ENCODE measurements at places on chromosomes 16 and 17. TPM values are rescaled to one million over a fixed set of nuclear protein-coding genes. Genes with fewer than 3 reads are reported as not detected.
A peak's percentile ranks its signal among the peaks of the same experiment; 100 is the strongest.

DNA sequence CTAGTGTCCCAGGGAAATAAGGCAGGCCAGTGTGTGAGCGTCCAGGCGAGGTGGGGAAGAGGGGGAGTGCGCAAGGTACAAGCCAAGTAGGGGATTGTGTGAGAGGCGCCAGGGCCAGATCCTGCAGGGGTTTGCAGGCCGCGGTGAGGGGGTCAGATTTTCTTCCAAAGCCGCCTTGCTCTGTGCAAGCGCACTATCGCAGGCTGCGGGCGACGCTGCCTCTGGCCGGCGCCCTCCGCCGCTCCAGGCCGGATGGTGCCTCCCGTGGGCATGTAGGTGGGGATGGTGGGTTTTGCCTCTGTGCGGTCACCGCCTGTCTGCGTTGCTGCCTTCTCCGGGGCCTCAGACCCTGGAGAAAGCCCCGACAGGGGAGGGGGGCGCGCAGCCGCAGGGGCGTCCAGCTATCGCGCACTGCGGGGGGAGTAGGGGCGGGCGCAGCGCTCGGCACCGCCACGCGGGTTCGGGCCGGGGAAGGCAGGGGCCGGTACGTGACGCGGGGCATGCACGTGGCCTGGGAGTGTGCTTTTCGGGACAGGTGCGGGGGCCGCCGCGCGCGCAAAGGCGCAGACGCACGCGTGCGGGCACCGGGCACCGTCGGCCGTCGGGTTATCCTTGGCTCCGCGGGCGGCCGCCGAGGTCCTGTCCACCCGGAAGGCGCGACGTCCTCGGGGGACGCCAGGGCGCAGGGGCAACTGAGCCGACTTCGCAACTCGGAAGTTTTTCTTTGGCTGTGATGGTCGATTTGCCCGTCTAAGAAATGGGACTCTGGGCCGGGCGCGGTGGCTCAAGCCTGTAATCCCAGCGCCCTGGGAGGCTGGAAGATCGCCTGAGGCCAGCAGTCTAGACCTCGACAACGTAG lies 1.1 kb upstream of the HAPSTR1 start:
- H3K4me1 ChIP-seq, result peaks cover 29% of the 10 kb centered on the region
- peak; percentile 66 for DNase-seq
- H3K36me3 ChIP-seq, result peaks cover 9% of the 10 kb centered on the region
- H3K27ac ChIP-seq, result peak overlapping the region; percentile 91
- H3K4me3 ChIP-seq, result peak overlapping the region; percentile 93
- no peaks in the 10 kb centered on the region for H3K27me3 ChIP-seq

Gene PIGW
- total RNA-seq, result 6.4 TPM

DNA sequence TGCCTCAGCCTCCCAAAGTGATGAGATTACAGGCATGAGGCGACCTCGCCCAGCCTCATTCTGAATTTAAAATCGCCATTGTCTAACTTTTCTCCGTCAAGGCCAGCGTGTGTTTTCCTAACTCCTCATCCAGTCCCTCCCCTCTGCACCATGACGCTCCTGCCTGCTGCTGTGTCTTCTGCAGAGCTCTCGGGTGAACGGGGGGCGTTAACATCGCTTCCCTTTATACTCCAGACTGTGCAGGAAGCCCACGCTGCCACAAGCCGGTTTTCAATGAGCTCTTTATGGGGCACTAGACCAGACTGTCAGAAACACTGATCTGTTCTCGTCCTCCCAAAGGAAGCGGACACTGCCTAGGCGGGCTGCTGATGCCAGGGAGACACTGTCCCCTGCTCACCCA lies 13.2 kb downstream of the AANAT start:
- peaks cover 14% of the 10 kb centered on the region for H3K4me1 ChIP-seq
- DNase-seq, result no peak
- H3K4me3 ChIP-seq, result no peak overlapping the region
- peaks cover 39% of the 10 kb centered on the region for H3K36me3 ChIP-seq

GRCh38 chr16:31471875-31472708 lies at the start of gene TGFB1I1:
TSS of gene TGFB1I1 (plus strand) at chr16:31472152. CDS start at chr16:31472189, 37 bp downstream.
- peaks cover 29% of the 10 kb centered on the region for H3K4me1 ChIP-seq
- H3K36me3 ChIP-seq, result peaks cover 25% of the 10 kb centered on the region
- peak within 1 kb of the TSS; percentile 64 for H3K4me3 ChIP-seq
- DNase-seq, result no peak
- peak within 1 kb of the TSS; percentile 89 for H3K27ac ChIP-seq

- H3K36me3 ChIP-seq, result no peaks in the 10 kb centered on the region
- H3K27ac ChIP-seq, result no peak overlapping the region
- no peak for DNase-seq
- no peaks in the 10 kb centered on the region for H3K4me1 ChIP-seq
- H3K4me3 ChIP-seq, result no peak overlapping the region
Measured at GRCh38 chr16:86959091-86959651, 358.0 kb downstream of the C16orf95 start.

Gene TERB1
- total RNA-seq, result not detected

Gene IGSF6
- 103 TPM for total RNA-seq

Gene TBC1D3B
- total RNA-seq, result 11.1 TPM

- peak overlapping the region; percentile 21 for H3K27ac ChIP-seq
- H3K4me1 ChIP-seq, result peaks cover 59% of the 10 kb centered on the region
- DNase-seq, result no peak
- no peak overlapping the region for H3K4me3 ChIP-seq
Measured at GRCh38 chr16:11562411-11562810, 24.3 kb downstream of the LITAF start.

DNA sequence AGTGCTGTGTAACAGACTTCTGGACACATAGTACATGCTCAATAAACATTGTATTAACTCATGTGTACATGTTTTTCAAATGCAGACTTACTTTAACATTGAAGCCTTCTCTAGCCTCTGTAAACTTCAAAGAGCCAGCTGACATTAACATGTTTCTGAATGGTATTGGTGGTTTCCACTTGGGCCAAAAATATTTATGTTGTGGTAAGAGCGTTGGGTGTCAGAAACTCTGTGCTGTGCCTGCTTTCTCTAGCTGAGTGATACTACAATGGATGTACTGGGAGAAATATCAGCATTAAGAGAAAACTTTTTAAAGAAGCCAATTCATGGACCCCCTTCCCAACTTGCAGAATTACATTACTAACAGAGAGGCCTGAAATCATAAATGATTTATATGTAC lies 1951.7 kb downstream of the TP53TG3F start:
- no peak for DNase-seq
- H3K27ac ChIP-seq, result no peak overlapping the region
- no peaks in the 10 kb centered on the region for H3K4me1 ChIP-seq
- H3K27me3 ChIP-seq, result no peaks in the 10 kb centered on the region
- no peak overlapping the region for H3K4me3 ChIP-seq

DNA sequence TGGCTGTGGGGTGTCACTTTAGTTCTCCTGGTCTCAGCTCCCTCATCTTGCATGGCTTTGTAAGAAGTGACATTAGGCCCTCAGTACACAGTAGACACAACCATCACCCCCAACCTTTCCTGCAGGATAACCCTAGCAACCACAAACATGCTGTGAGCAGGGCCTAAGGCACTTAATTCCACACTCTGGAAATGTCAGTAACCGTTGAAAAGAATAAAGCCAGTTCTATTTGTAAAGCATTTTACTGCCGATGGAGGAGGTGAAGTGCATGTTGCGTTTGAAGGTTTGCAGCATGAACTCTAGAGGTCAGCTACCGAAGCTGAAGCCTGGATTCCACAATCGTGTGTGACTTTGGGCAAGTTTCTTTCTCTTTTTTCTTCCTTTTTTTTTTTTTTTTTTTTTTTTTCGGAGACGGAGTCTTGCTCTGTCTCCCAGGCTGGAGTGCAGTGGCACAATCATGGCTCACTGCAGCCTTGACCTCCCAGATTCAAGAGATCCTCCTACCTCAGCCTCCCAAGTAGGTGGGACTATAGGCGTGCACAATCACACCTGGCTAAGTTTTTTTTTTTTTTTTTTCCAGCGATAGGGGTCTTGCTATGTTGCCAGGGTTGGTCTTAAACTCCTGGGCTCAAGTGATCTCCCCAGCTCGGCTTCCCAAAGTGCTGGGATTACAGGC lies 26.1 kb upstream of the TOB1 start:
- no peak for DNase-seq
- H3K27ac ChIP-seq, result no peak overlapping the region
- no peaks in the 10 kb centered on the region for H3K27me3 ChIP-seq
- no peaks in the 10 kb centered on the region for H3K36me3 ChIP-seq
- no peaks in the 10 kb centered on the region for H3K4me1 ChIP-seq

Gene RNF222
- total RNA-seq, result not detected

Gene TMIGD1
- total RNA-seq, result not detected

DNA sequence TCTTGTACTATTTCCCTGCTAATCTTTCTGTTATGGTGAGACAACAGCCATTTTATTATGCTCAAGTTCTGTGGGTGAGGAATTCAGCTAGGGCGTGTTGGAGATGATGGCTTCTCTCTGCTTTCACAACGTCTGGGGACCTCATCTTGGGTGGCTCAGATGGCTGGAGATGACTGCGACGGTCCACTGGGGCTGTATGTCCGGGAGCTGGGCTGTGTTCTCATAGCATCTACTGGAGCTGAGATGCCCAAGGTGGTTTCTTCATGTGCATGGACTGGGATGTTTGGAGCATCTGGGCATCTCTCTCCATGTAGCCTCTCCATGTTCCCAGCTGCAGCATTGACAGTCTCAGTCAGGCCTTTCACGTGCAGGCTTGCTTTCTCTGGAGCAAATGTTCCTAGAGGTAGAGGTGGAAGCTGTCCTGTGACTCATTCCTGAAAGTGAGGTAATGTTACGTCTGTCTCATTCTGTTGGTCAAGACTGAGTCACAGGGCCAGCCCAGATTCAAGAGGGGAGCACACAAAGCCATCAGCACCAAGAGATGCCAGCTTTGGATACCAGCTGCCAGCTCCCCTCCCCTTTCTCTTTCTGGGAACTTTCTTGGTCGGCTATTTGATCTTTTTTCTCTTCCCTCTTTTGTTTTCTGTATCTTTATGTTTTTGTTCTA lies 96.2 kb downstream of the RAP1GAP2 start:
- H3K27ac ChIP-seq, result no peak overlapping the region
- no peak for DNase-seq
- no peak overlapping the region for H3K4me3 ChIP-seq

Gene PRKCB
- 24.1 TPM for total RNA-seq

Gene C1QTNF8
- total RNA-seq, result not detected

- no peak for DNase-seq
- H3K27me3 ChIP-seq, result no peaks in the 10 kb centered on the region
- no peaks in the 10 kb centered on the region for H3K36me3 ChIP-seq
- H3K4me3 ChIP-seq, result peak overlapping the region; percentile 15
Measured at GRCh38 chr16:72989579-72990551, 58.1 kb downstream of the ZFHX3 start.

DNA sequence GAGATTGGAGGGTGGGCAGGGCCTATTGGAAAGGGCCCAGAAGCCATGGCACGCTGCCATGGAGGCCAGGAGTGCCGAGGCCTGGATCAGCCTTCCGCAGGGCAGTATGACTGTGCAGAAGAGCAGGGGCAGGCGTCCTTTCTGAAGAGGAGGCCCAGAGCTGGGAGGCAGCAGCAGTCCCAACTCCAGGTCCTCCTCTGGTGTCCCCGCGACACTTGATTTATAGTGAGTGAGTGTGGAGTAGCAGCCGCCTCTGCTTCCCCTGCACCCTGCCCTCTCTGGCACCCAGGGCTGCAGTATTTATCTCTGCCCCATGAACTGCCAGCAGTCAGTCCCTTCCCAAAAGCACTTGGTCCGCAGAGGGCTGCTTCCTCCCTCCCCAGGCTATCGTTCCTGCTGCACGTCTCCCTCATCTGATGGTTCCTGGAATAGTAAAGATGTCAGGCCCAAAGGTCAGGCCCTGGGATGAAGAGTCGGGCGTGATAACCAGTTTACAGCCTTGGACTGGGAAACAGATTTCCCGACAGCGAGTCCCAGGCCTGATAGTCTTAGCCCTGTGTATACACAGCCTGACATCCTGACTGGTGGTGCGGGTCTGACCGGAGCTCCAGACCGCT lies 32.9 kb downstream of the PGS1 start:
- H3K4me3 ChIP-seq, result no peak overlapping the region
- H3K4me1 ChIP-seq, result peaks cover 93% of the 10 kb centered on the region
- H3K27me3 ChIP-seq, result no peaks in the 10 kb centered on the region
- peaks cover 38% of the 10 kb centered on the region for H3K36me3 ChIP-seq

Gene TMC8
- 33.8 TPM for total RNA-seq

Gene KRTAP1-4
- total RNA-seq, result not detected

- H3K36me3 ChIP-seq, result no peaks in the 10 kb centered on the region
- H3K27ac ChIP-seq, result no peak overlapping the region
- no peak for DNase-seq
- no peaks in the 10 kb centered on the region for H3K27me3 ChIP-seq
- H3K4me1 ChIP-seq, result peaks cover 11% of the 10 kb centered on the region
- H3K4me3 ChIP-seq, result no peak overlapping the region
Measured at GRCh38 chr16:72055911-72056310, 1.6 kb downstream of the HP start.

Gene PMFBP1
- 0.62 TPM for total RNA-seq

Gene INCA1
- total RNA-seq, result 1.9 TPM

Gene GNAO1
- total RNA-seq, result 1.8 TPM

Gene PDP2
- total RNA-seq, result 16.9 TPM

DNA sequence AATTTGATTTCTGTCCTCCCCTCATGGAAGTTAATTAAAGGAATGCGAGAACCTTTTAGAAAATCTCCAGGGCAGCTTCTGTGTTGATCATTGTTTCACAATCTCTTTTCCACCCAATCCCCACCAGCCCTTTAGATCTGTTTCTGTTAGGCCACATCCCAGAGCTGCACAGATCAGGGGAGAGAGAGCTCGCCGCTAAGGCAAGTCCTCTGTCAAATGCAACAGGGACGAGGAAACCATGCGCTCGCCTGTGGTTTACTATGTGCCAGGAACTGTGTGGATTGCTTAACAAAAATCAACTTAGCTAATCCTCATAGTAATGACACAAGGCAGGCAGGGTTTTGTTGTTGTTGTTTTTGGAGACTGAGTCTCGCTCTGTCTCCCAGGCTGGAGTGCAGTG lies 115.4 kb downstream of the SALL1 start:
- DNase-seq, result no peak
- H3K4me3 ChIP-seq, result no peak overlapping the region
- H3K36me3 ChIP-seq, result no peaks in the 10 kb centered on the region
- peaks cover 3% of the 10 kb centered on the region for H3K27me3 ChIP-seq
- no peaks in the 10 kb centered on the region for H3K4me1 ChIP-seq

DNA sequence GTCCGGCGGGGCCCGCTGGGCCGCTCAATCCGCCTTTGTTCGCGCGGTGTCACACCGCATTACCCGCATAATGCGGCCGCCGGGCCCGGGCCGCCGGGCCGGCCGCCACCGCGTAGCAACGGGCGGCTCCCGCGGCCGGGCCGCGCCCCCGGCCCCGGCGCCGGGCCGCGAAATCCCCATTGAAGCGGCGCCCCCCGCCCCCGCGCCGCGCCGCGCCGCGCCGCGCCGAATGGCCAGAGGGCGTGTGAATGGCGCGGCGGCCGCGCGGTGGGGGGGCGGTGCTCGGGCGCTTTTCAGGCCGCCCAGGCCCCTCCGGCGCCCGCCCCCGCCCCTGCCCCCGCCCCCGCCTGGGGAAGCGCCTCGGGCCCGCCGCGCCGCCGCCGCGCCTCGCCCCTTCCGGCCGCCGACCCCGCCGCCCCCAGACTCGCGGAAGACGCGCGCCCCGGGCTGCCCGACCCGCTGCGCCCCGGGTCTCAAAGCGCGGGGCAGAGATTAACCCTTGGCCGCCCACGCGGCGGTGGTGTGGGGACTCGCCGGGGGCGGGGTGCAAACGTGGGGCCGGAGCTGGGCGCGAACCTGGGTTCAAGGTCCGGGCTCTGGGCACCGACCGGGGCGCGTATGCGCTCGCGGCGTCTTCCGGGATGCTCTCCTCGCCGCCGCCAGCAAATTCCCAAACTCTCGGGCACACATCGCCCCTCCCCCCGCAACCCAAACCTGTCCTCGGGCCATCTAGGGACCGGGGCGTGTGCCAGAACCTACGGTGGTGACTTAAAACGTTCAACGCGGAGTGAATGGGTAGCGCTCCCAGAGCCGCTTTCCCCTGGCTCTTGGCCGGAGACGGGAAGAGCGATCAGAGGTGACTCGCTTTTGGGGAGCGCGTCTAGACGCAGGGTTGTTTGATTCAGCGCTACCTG lies 46.7 kb downstream of the WNT3 start:
- peaks cover 21% of the 10 kb centered on the region for H3K4me1 ChIP-seq
- H3K36me3 ChIP-seq, result no peaks in the 10 kb centered on the region
- H3K27me3 ChIP-seq, result peaks cover 42% of the 10 kb centered on the region
- peak; percentile 71 for DNase-seq

Gene ATP2C2
- 56.2 TPM for total RNA-seq

Gene ABCC3
- 41.7 TPM for total RNA-seq
